ENCODE measurements at places on chromosomes 16 and 17.
A peak's percentile ranks its signal among the peaks of the same experiment; 100 is the strongest.

DNA sequence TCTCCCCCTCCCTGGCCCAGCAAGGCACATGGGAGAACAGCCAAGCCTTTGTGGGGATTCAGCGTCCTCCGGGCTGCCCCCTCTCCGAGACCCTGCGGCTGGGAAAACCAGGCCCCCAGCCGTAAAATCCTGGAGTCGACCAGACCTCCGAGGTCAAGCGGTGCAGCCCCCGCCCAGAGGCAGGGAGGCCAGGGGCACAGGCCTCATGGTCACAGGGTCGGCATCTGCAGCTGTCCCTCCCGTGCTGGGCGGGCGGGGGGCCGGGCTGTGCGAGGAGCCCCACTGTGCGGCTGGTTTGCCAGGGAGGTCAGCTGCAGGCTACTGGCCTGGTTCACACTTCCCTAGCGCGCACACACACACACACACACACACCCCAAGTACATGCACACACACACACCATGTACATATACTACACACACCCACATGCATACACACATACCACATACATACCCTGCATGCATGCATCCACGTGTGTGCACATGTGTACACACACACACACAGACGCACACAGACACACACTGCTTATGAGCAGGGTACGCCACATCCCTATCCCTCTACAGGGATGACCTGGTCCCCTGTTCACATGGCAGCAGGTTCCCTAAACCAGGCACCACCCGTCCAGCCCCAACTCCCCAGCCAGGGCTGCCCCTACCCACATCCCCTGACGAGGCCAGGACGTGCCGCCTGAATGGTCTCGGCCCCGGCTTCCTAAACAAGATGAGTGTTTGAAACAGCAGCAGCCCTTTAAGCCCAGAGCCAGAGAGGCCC lies 108.9 kb upstream of the CIBAR2 start:
- no peak for ATAC-seq

DNA sequence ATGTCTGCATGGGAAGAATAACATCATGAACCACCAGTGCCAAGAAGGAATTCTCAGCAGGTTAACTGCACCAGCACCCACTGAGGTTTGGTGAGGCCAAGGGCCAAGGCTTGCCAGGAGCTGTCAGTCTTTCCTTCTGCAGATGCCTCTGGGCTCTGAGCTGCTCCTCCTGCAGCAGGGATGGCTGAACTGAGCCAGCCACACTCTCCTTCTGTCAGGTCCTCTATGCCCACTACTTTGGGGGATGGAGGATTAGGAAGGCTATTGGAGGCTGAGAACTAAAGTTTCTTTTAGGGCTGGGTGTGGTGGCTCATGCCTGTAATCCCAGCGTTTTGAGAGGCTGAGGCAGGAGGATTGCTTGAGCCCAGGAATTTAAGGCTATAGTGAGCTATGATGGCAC lies 71.6 kb downstream of the PLXDC1 start:
- no peak for ATAC-seq

DNA sequence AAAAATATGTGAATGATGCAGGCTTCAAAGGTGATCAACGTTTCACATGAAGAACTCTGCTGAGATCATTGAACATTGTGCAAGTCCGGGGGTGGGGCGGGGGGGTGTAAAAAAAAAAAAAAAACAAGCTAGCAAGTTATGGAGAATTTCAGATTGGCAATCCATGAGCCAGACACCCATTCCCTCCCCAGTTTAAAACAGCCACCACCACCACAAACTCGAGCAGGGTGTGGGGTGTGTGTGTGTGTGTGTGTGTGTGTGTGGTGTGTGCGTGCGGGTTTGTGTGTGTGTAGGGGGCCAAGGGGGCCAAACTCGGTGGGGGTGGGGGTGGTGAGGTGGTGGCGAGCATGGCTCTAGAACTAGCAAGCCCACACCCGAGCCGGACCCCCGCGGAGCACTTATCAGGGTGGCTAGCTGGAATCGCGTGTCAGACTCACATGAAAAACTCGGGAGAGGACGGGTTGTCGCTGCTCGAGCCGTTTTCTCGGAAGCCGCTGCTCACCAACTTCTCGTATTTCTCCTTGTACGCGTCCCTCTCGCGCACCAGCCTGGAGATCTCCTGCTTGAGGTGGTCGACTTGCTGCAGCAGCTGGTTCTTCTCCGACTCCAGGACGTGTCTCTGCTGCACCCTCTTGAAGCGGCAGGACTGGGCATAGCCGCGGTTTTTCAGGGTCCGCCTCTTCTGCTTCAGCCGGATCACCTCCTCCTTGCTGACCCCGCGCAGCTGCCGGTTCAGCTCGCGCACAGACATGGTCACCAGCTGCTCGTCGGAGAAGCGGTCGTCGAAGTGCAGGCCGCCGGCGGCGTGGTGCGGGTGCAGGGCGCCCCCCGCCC lies 2.0 kb downstream of the MAF start:
- no peak for ATAC-seq

- no peak for ATAC-seq
Observed at GRCh38 chr17:80804466-80804865, 187.2 kb upstream of the CHMP6 start.

DNA sequence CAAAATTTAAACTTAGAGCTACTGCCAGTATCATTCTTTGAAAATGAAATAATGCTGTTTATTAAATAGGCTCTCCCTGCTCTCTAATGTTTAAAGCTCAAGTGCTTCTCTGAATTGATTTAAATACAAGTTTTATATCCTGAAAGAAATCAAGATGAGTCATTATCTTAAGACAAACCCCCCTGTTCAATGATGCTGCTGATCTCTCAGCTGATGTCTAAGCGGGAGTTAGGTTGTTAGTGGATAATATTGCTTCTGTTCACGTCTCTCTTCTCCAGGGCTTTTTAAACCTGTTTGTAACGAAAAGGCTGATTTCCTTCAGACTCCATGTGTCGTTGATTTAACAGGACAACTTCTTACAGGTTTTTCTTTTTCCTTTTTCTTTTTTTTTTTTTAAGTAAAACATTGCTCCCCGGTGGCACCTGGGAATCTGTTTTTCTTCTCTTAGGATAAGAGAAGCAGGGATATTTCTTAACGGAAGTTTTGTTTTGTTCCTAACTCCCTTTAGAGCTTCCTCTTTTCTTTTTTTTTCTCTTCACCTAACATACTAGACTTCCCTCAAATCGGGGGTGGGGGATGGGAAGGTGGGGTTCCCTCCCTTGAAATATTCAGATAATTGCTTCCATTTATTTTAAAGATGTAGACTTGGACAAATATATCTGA lies 807 bp upstream of the LYRM9 start:
- ATAC-seq = no peak

DNA sequence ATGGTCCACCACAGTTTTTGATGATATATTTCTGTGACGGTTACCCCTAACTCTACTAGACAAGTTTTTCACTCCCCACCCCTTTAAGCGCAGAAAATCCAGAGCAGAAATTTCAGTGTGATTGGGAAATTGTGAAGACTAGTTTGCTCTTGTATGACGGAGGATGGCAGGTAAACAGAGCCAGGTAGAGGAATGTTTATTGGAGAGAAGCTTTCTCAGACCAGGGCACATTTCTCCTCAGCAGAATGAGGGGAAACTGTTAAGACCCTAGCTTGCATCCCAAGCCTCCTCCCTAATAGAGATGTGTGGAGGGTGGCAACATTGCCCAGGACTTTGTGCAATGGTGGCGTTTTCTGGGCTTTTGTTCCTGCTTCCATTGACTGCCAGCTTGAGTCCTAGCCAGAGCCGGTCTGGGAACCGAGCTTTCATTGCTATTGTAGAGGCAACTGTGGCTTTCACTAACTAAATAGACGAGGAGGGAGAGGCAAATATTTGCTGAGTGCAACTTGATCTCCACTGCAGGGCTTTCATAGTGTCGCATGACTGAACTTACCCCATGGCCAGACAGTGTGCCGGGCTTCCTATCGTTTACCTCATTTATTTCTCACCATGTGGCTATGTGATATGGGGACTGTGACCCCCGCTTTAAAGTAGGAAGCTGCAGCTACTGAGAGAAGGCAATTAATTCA lies 159.6 kb upstream of the MPHOSPH6 start:
- ATAC-seq = no peak

DNA sequence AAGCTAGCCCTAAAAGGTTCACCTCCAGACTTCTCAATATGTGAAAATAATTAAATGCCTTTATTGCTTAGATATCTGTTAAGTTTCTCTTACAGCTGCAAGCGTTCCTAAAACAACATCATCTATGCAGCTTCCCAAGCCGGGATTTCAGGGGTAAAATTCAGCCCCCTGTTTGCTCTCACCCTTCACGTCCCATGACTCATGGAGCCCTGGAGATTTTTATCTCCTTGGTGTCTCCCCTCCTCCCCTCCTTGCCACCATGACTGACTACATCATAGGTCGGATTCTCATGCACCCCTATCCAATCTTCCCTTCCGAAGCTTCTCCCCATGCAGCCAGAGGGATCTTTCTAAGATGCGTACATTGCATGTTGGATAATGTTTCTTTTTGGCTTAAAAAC lies 21.0 kb upstream of the CACNG4 start:
- no peak for ATAC-seq

DNA sequence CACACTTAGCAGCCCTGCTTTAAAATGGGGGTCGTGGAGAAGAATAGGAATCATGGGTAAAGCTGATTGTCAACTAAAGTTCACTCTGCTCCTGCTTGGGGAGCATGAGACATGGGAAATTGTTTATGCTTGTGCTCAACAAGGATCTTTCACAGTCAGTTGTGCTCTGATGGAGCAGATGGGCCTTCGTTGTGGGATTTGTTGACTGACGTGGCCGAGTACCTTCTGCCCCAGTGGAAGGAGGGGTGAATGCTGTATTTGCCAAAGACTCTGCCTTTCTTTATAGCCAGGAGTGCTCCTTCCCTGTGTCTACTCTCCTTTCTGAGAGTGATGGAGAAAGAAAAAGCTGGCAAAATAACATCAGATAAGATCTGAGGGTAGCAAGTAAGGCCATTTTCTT lies 11.4 kb downstream of the ARSG start:
- no peak for ATAC-seq

DNA sequence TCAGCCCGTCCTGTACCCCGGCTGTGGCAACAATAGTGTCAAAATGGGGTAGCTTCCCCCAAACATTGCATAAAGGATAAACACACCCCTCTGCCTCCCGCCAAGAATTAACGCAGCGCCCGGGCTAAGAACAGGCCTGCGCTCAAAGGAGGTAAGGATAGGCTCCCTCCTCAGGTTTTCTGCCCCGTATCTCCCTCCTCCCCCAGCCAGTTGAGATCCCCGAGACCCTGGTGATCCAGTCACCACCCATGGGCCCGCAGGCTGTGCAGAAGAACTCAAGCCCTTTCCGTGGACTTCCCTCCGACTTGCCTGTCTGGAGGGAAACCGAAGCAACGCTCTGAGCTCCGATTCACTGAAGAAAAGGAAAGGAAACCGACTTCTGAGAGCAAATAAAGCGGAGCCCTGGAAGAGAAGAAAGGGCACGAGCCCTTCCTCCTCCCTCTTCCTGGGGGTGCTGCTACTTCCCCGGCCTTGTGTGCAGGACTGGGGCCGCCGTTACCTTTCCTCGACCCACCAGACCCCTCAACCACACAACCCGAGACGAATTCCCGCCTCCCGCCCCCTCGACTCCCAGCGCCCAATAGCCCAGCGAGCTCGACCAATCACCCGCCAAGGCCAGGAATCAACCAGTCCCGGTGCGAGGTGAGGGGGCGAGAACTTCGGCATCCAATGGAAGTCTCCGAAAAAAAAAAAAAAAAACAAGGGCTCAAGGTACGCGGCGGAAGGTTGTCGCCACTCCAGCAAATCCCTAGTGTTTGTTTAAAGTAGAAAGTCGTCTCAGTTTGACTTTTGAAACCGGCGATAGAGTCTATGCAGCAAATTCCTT lies at the start of gene BRIP1:
BRIP1 (minus strand) TSS at position 554 of the 826 bp plus-strand sequence. CDS start 1,989 bp downstream, outside the sequence.
- peak; percentile 97 for ATAC-seq

DNA sequence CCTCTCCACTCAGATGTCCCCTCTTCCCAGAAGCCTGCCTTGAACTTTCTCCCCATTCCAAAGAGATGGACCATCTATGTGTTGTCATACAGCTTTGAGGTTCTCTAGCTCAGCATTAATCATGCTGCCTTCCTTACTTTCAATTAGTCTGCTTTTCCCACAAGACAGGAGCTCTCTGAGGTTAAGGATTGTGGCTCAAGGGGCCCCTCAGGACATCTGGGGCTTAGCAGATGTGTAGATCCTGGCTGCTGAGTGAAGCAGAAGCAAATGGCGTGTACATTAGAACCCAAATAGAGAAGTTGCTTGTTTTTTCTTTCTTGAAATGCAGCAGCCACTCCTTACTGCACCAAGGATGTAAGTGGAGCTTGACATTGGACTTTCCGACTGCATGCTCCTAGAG lies 330.5 kb upstream of the TNRC6C start:
- no peak for ATAC-seq

GRCh38 chr16:3980253-3981111 lies 100.0 kb upstream of the CREBBP start:
- no peak for ATAC-seq

- ATAC-seq = no peak
Observed at GRCh38 chr16:49747654-49748053, 108.3 kb downstream of the ZNF423 start.

GRCh38 chr17:50132104-50132794 lies 2.3 kb upstream of the SAMD14 start:
- ATAC-seq = no peak

GRCh38 chr16:85046472-85046916 lies 18.9 kb downstream of the KIAA0513 start:
- ATAC-seq = no peak

DNA sequence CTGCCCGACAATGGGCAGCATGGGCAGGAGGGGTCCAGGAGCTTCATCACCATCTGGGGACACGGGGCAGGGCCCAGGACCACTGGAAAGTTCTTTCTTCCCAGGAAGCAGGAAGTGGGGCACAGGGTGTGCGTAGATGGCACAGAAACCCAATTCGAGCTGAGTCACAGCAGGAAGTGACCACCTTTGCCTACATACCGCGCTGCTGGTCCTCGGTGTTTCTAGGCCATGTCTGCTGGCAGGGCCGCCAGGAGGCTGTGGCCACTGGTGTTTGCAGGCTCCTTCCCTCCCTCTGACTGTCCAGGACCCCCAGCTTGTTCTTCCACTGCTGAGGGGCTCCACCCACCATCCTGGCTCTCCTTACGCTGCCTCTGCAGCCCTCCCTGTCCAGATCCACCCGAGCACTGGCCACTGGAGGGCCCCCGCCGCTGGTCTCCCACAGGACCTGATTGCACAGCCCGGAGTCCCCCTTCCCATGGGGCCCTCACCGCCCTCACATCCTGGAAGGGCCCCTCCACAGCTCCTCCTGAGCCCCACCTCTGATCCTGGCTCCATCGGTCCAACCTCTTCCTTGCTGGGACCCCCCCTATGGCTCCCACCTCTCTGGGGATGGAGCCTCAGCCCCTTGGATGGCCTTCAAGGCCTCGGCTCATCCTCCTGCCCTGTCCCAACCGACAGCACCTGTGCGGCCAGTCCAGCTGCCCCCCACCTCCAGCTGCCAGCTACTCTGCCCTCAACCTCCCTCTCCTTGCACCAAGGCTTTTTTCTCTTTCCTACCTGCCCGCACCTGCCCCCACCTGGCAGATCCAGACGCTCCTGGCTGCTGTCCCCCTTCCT lies 14.5 kb upstream of the RASD1 start:
- peak; percentile 61 for ATAC-seq

DNA sequence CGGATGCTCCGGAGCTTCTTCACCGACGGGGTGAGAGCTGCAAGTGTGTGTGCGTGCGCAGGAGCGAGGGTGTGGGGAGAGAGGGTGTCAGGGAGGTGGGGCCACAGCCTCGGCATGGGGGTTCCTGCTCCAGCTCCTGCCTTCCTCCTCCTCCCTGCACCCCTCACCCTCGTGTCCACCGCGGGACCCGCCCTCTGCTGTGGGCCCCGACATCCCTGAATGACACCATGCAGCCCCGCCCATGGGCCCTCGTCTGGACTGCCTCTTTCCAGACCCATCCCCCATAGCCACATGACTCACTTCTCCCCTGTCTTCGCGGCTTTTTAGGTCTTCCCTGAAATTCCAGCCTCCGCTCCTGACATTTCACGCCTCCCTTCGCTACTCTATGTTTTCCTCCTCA lies 41.6 kb downstream of the ARHGAP23 start:
- ATAC-seq = no peak

GRCh38 chr16:54040975-54041374 lies 245.6 kb downstream of the IRX3 start:
- ATAC-seq = no peak

Measured in activated T-helper 17 cell treated with anti-CD3 and anti-CD28 coated beads, Interleukin-2, amount 50 U/mL, for 72 hours (primary cell).